ENCODE measurements at places on chromosomes 3 and 15. TPM values are rescaled to one million over a fixed set of nuclear protein-coding genes. Genes with fewer than 3 reads are reported as not detected.
A peak's percentile ranks its signal among the peaks of the same experiment; 100 is the strongest.

ACKR2 gene
- not detected for total RNA-seq

FOXB1 gene
- not detected for total RNA-seq

DNA sequence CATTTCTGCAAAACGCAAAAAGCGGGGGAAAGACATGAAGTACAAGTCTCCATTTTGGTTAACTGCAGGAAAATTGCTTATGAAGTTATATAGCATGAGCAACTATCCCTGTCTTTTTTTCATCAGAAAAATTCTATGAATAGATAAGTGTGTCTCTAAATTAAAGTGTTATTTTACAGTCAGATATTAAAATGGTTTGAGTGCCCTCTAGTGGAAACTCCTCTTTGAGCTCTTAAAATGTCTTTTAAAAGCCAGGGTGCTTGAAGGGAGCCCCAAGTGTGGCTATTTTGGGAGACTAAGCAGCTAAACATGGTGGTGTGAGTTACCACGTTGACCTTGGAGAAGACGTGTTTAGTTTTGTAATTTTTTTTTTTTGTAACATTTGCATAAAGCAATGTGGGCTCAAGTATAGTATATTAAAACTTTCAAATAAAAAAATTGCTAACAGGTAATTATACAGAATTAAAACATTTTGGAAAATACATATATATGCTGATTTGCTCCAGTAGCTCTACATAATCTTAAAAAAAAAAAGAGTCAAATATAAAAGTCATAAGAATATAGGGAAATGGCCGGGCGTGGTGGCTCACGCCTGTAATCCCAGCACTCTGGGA is 77.2 kb downstream of the PPP2R3A start:
- DNase-seq, result peak; percentile 66

DNA sequence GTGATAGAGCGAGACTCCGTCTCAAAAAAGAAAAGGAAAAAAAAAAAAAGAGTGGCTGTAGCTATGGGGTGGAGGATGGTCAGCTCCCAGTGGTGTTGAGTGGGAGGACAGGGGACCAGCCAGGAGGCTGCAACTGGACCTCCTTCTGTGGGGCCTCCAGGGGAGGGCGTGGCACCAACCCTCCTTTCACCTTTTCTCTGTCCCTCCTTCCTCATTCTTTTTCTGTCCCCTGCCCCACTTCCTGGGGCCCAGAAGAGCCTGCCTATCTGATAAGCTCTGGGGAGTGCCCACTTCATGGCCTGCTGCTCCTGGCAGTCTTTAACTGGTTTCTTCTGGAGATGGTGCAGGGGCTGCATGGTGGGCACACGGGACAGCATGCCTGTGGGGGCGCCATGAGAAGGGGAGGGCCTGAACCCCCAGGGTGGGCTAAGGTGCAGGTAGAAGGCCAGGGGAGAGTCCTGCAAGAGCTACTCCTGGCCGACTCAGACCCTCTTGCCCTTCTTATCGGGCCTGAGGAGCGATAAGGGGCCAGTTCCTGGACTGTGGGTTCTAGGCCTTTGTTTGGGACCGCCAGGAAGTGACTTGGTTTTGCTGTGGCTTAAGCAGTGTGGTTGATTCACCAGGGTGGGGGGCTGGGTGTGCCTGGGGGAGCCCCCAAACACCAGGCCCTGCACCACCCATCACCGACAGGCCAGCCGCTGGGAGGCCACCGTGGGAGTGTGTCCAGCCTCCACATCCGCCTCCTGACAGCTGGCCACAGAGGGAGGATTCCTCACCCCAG is 49.4 kb upstream of the FLNB start:
- DNase-seq, result peak; percentile 87

DNA sequence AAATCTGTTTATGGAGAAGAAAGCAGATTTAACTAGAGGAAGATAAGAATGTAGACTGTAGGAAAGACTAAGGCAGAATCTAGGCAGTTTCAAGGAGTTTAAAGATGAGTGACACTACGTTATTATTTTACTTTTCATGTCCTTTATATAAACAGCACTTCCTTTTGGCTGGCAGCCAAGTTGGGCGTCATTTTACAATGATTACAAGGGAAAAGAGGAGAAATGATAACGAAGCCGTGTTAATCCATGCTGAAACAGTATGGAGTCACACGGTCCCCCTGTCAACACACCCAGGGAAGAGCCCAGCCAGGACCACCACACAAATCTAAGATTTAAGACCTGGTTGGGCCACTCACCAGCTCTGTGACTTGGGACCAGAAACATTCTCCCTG is 83.7 kb upstream of the NEO1 start:
- DNase-seq, result no peak

GRCh38 chr15:31867536-31868442 is 162.5 kb upstream of the CHRNA7 start:
- DNase-seq, result peak; percentile 10

DNA sequence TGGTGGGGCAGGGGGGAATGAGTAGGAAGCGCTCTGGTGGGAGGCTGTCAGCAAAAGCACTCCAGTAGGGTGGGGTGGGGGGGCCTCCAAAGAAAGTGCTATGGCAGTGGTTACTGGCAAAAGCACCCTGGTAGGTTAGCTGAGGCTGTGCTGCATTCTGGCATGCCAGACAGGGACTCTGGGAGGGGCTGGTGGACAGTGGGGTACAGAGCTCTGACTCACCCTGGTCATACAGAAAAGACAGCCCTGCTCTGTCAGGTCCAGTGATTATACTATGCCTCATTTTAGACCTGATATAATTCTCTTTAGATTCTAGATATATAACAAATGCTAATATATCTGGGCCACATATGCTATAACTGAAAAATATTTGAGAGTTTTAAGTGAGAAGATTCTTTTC is 82.8 kb upstream of the CPNE4 start:
- DNase-seq, result no peak

- no peak for DNase-seq
Measured at GRCh38 chr3:37901721-37902120, 40.0 kb downstream of the CTDSPL start.

DNA sequence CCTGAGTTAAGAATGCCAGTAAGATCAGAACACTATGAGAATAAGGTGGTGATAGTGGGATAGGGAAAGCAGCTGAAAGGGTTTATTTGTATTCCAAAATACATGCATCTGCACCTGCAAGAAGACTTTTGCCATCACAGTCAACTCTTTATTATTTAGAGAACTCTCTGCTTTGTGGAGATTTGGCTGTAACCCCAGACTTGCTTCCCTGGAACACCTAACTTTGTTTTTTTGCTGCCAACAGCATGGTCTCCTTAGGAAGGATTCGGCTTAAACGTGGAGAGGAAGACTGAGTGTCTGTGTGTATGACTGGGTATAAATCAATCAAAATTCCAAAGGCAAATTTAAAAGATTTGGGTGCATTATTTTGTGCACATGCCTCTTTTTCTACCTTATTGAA is 21.6 kb upstream of the SLITRK3 start:
- no peak for DNase-seq
